ENCODE measurements at places on chromosomes 4 and X. TPM values are rescaled to one million over a fixed set of nuclear protein-coding genes. Genes with fewer than 3 reads are reported as not detected.

GRCh38 chrX:18016941-18017340 lies 155.8 kb upstream of the RAI2 start:
- DNase-seq: no peak

- DNase-seq: no peak
Observed at GRCh38 chrX:155968326-155968661, 29.2 kb upstream of the IL9R start.

- DNase-seq: no peak
Observed at GRCh38 chr4:153512162-153512852, 46.1 kb downstream of the TMEM131L start.

- no peak for DNase-seq
Observed at GRCh38 chr4:186260117-186260503, 5.9 kb upstream of the F11 start.

DNA sequence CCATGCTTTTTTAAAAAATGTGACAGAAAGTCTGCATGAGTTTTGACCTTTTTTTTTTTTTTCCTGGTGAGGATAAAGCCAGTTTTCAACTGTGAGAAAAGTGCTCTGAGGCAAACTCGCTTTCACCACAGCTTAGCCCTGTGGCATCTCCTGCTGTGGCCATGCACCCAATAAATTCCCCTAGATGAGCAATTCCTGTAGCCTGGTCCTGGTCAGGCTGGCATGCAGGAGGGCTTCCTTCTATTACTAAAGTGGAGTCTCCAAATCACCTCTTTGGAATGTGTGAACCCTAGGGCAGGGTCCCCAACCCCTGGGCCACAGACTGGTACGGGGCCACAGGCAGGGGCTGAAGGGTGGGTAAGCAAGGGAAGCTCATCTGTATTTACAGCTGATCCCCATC lies 265.4 kb downstream of the RAPGEF2 start:
- no peak for DNase-seq

- DNase-seq: peak; percentile 29
Observed at GRCh38 chr4:1208970-1209704, 36.8 kb upstream of the SPON2 start.

GRCh38 chr4:136922066-136922465 lies 610.2 kb downstream of the PCDH18 start:
- DNase-seq: no peak

DNA sequence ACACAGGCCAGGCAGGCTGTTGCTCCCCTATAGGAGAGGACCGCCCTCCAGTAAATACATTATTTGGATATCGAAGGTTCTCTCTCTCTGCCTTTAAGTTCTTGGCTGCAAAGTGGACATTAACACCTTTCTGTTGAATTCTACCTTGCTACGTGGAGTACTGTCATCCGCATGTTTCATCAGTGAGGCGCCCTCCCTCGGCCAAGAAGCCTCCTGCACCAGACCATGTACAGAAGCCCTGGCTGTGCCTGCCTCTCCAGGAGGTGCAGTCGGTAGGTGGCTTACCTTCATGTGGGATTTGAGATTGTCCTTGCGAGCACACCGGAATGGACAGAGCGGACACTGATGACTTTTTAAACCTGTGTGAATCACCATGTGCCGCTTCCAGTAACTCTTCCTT lies 46.7 kb downstream of the ZNF827 start:
- no peak for DNase-seq

- DNase-seq: no peak
Observed at GRCh38 chr4:27881705-27882104, 1021.1 kb downstream of the STIM2 start.

DNA sequence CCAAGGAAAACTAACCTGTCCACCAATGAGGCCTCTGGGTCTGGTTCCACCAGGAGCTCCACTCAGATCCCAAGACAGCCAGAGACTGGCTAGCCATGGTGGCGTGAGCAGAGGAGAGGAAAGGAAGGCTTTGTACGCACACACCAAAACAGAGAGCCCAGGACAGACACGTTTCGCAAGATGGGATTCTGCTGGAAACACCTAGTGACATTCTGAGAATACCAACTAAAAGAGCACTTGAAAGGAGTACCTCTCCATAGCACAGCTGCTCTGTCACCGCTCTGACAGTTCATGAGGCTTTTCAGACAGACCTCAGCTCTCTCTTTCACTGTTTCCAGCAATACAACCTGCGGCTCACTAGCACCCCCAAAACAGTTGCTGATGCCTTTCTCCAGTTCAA lies 105.0 kb downstream of the SH3KBP1 start:
- DNase-seq: no peak

DNA sequence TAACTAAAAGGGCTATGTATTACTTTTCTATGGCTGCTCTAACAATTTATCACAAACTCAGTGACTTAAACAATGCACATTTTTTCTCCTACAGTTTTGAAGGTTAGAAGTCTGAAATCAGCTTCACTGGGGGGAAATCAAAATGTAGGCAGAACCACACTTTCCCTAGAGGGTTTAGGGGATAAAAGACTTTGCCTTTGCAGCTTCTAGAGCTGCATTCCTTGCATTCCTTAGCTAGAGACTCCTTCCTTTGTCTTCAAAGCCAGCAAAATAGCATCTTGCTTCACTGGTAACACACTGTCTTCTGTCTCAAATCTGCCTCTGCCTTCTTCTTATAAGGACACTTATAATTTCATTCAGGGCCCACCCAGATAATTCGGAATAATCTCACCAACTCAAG lies 152.4 kb upstream of the SPIN4 start:
- DNase-seq: no peak

GRCh38 chrX:23978491-23978890 lies 48.5 kb downstream of the KLHL15 start:
- no peak for DNase-seq

DNA sequence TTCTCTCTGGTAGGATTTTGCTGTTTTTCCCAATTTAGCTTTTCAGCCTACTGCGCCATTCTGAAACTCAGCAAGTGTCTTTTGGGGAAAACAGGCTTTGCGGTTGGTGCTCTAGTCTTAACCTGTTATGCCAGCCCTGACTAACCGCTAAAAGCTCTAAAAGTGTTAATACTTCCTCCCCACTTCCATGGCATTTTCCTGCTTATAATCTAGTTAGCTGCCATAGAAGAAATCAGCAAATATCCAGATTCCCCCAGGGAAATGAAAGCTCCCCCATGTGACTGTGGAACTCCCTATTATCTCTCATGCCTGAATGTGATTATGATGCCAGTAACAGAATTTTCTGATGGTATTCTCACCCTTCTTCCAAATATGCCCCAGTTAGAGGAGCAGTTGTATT lies 28.7 kb upstream of the GYPA start:
- DNase-seq: no peak

DNA sequence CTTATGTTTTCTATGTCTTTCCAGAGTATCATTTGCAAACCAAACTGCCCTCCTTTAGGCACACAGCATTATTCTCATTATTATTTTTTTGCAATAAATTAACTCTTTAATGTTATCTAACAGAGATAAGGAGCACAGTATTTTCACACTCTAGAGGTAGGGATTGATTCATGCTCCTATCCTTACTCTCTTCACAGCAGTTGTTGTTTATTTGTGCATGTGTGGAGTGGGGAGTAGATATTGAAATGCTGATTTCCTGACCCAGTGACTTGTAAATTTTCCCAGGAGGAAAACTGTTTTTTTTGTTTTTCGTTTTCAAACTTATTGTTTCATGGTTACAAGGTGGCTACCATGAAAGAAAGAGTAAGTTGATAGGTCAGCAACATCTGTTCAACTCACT lies 140.0 kb downstream of the NPFFR2 start:
- no peak for DNase-seq

SMIM31 gene
- total RNA-seq: not detected

PAGE2 gene
- not detected for total RNA-seq

AVPR2 gene
- total RNA-seq: 3.7 TPM

SERTM2 gene
- not detected for total RNA-seq

All from left cardiac atrium (tissue), 4 donors.